Thymus (tissue), 14 donors: ENCODE measurements at places on chromosomes 2 and 18. TPM values are rescaled to one million over a fixed set of nuclear protein-coding genes. Genes with fewer than 3 reads are reported as not detected.

- H3K36me3 ChIP-seq = no peaks in the 10 kb centered on the region
- H3K27ac ChIP-seq = no peak overlapping the region
- no peak for DNase-seq
- H3K4me1 ChIP-seq = no peaks in the 10 kb centered on the region
Observed at GRCh38 chr2:206962966-206963365, 23.6 kb downstream of the CPO start.

DNA sequence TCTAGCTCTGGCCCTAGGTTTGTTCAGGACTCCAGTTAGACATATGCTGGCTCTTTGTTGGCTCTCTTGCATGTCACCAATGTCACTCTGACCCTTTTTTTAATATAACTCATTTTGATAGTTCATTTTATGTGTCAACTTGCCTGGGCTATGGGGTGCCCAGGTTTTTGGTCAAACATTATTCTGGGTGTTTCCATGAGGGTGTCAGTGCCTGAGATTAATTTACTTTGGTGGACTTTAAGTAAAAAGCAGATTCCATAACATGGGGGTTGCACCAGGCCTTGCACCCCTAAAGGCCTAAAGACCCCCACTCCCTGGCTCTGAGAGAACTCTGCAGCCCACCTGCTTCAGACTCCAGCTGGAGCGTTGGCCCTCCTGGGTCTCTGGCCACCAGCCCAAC lies 48.1 kb upstream of the SNTG2 start:
- no peak overlapping the region for H3K27ac ChIP-seq
- no peak overlapping the region for H3K4me3 ChIP-seq
- no peaks in the 10 kb centered on the region for H3K36me3 ChIP-seq
- DNase-seq = no peak

- no peak overlapping the region for H3K27ac ChIP-seq
- H3K36me3 ChIP-seq = no peaks in the 10 kb centered on the region
- H3K4me3 ChIP-seq = no peak overlapping the region
- H3K27me3 ChIP-seq = no peaks in the 10 kb centered on the region
- no peak for DNase-seq
- H3K4me1 ChIP-seq = no peaks in the 10 kb centered on the region
Observed at GRCh38 chr18:46433121-46433826, 223.7 kb downstream of the LOXHD1 start.

GRCh38 chr18:57834616-57835015 lies 31.5 kb upstream of the ATP8B1 start:
- H3K36me3 ChIP-seq = no peaks in the 10 kb centered on the region
- H3K27ac ChIP-seq = no peak overlapping the region
- no peak for DNase-seq
- H3K27me3 ChIP-seq = no peaks in the 10 kb centered on the region
- no peak overlapping the region for H3K4me3 ChIP-seq

GRCh38 chr18:31634331-31634713 lies 42.6 kb downstream of the TTR start:
- no peaks in the 10 kb centered on the region for H3K27me3 ChIP-seq
- no peaks in the 10 kb centered on the region for H3K36me3 ChIP-seq
- no peaks in the 10 kb centered on the region for H3K4me1 ChIP-seq

DNA sequence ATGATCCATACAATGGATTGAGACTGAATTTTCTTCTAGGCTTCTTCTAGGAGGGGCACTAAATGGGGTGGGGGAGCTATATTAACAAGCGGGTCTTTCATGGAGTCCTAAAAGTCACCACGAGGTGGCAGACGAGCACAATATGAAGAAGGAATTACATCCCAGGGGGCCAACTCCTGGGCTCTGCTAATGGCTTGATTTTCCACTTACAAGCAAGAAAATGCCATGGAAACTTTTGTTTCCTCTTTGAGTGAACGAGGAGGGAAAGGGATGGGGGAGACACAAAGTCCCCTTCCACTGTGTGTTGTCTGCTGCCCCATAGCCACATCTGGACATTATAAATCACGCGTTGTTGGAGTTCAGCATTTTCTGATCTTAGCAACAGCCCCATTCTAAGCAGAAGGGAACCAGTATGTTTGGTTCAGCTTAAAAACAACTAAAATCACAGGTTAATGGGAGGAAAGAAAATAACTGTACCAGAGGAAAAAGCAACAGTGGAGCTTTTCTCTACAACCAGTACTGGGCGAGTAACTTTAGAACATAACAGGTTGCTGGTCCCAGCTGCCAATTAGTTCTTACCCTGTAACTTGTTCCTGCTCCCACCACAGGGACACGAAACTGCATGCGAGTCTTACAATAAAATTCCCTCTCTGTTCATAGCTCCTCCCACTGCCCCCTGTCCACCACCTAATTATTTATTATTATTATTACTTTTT lies 285.0 kb upstream of the PARD3B start:
- no peak for DNase-seq
- H3K27ac ChIP-seq = no peak overlapping the region

DNA sequence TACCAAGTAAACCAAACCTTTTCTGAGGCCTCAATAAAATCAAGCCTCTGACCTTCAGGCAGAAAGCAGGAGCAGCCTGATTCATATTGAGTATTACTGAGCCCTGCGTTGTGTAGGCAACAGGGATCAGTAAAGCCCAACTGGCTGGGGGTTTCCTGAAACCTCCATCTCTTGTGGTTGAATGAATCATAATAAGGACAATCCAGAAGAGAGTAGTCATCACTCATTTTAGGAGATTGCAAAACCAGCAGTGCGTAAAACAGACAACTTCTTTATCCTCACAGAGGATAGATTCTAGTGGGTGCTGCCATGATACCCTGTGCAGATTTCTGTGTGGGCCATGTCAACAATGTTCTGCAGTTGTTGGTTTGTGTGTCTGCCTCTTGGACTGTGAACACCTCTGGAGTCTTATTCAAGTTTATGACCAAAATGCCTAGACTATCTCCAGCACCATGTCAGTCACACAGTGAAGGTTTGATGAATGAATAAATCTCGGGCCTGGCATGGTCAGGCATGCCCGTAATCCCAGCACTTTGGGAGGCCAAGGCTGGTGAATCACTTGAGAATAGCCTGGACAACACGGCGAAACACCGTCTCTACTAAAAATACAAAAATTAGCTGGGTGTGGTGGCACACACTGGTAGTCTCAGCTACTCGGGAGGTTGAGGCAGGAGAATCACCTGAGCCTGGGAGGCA lies 51.8 kb upstream of the RAB27B start:
- H3K4me1 ChIP-seq = no peaks in the 10 kb centered on the region
- no peak overlapping the region for H3K27ac ChIP-seq
- H3K36me3 ChIP-seq = no peaks in the 10 kb centered on the region
- DNase-seq = no peak

TXNDC9 gene
- 59.8 TPM for total RNA-seq

EPAS1 gene
- total RNA-seq = 3.1 TPM
